Kidney (tissue), 22 donors: ENCODE measurements at places on chromosomes 1 and 21.

GRCh38 chr1:236480758-236481436, 42.9 kb upstream of the LGALS8 start:
- H3K27me3 ChIP-seq, result no peaks in the 10 kb centered on the region
- no peak overlapping the region for H3K4me3 ChIP-seq
- H3K27ac ChIP-seq, result no peak overlapping the region
- DNase-seq, result peak; percentile 79

GRCh38 chr1:180415985-180416633, 86.3 kb downstream of the ACBD6 start:
- DNase-seq, result peak; percentile 24
- H3K4me3 ChIP-seq, result no peak overlapping the region
- no peak overlapping the region for H3K27ac ChIP-seq
- H3K4me1 ChIP-seq, result peaks cover 5% of the 10 kb centered on the region
- no peaks in the 10 kb centered on the region for H3K27me3 ChIP-seq

DNA sequence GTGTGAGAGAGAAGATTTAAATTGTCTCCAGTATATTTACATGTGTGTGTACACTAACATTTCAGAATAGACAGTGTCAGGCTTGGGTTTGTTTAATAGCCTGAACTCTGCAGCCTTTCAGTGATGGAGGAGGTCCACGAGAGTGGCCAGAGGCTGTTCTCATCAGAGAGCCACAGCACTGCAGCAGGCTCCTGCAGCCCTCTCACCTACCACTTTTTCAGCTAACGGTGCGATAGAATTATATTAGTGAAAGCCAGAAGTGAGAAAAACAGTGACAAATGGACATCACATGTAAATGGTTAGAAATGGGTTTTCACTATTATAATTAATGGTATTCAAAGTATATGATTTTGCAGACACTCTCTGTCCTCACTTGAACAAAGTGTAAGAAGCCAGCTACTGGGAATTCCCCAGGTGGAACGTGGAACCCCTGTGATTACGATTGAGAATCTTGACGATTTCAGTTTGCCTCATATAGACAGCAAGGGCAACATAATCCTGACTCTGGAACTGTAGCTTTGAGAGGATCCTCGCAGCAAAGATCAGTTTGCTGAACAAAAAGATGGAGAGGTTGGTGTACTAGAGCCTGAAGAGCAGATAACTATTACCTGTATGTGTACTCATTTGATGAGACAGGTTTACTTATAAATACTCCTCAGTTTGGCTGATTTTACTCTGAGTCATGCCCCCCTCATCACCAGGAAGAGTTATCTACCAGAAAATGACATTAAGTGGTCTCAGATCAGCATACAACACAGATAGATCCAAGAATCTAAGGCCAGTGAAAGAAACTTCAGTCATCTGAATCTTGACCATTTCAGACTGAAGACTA, 31.4 kb downstream of the IFI16 start:
- H3K4me3 ChIP-seq, result no peak overlapping the region
- no peaks in the 10 kb centered on the region for H3K36me3 ChIP-seq
- no peaks in the 10 kb centered on the region for H3K27me3 ChIP-seq
- DNase-seq, result no peak
- no peak overlapping the region for H3K27ac ChIP-seq

- no peak overlapping the region for H3K27ac ChIP-seq
- H3K4me1 ChIP-seq, result no peaks in the 10 kb centered on the region
- H3K4me3 ChIP-seq, result no peak overlapping the region
- DNase-seq, result peak; percentile 23
- peaks cover 2% of the 10 kb centered on the region for H3K36me3 ChIP-seq
Measured at GRCh38 chr1:62508187-62508758, 71.4 kb downstream of the USP1 start.

GRCh38 chr1:19648689-19649088, 4.6 kb downstream of the NBL1 start:
- no peak overlapping the region for H3K4me3 ChIP-seq
- peaks cover 12% of the 10 kb centered on the region for H3K4me1 ChIP-seq
- no peak overlapping the region for H3K27ac ChIP-seq
- DNase-seq, result no peak
- H3K27me3 ChIP-seq, result no peaks in the 10 kb centered on the region

DNA sequence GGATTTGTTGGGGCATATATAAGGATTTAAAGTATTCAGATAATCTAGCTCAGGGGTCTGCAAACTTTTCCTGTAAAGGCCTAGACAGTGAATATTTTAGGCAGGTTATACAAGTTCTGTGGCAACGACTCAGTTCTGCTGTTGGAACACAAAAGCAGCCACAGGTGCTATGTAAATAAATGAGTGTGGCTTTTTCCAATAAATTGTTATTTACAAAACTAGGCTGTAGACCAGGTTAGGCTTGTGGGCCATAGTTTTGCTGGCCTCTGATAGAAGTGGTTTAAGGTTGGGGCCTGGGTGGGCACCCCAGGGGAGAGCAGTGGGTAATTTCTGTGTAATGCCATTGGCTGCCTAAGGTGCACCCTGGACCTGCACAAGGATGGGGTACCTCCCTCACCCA, 16.9 kb upstream of the IGFN1 start:
- H3K36me3 ChIP-seq, result no peaks in the 10 kb centered on the region
- DNase-seq, result no peak
- no peak overlapping the region for H3K27ac ChIP-seq
- H3K4me1 ChIP-seq, result peaks cover 8% of the 10 kb centered on the region
- H3K27me3 ChIP-seq, result no peaks in the 10 kb centered on the region
